ENCODE measurements at places on chromosomes 12 and 14.

DNA sequence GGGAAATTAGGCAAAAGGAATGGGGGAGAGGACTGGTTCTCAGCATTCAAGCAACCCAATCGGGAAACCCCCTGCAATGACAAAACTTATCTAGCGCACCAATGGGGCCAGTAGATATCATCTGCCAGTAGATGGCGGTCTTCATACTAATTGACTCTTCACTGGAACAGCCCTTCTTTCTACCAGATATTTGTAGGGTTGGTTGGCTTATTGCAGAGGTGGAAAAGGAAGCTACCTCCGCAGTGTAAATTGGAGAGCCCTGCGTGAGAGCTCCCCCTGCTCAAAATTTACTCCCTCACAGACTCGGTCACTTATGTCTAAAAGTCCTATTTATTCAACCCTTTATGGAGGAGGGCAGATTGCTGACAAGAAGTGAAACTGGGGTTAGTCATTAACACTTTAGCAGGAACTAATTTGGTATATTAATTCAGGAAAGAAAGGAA is 166.1 kb upstream of the CCND2 start:
- peak; percentile 33 for DNase-seq

DNA sequence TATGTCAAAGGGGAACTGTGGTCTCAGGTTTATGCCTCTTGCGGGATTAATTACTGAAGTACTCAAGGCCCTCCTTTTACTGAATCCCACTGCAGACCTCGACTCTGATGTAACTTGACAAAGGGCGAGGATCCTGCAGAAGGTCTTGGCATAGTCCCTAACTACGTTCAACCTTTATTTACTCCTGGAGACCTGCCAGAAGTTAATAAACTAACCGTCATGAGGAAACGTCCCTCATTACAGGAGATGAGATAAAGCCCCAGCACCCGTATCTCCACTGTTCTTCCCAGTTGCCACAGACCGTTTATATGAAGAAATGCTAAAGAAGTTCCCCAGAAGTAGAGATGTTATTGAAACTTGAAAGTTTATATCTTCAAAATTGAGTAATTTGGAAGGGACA is 190.9 kb downstream of the ETV6 start:
- no peak for DNase-seq

GRCh38 chr12:69252033-69252432 is 12.7 kb downstream of the CPSF6 start:
- DNase-seq = no peak

- DNase-seq = no peak
Observed at GRCh38 chr14:97074856-97075255, 277.7 kb downstream of the VRK1 start.

- DNase-seq = peak; percentile 25
Observed at GRCh38 chr14:60356906-60357550, 108.0 kb downstream of the PPM1A start.

DNA sequence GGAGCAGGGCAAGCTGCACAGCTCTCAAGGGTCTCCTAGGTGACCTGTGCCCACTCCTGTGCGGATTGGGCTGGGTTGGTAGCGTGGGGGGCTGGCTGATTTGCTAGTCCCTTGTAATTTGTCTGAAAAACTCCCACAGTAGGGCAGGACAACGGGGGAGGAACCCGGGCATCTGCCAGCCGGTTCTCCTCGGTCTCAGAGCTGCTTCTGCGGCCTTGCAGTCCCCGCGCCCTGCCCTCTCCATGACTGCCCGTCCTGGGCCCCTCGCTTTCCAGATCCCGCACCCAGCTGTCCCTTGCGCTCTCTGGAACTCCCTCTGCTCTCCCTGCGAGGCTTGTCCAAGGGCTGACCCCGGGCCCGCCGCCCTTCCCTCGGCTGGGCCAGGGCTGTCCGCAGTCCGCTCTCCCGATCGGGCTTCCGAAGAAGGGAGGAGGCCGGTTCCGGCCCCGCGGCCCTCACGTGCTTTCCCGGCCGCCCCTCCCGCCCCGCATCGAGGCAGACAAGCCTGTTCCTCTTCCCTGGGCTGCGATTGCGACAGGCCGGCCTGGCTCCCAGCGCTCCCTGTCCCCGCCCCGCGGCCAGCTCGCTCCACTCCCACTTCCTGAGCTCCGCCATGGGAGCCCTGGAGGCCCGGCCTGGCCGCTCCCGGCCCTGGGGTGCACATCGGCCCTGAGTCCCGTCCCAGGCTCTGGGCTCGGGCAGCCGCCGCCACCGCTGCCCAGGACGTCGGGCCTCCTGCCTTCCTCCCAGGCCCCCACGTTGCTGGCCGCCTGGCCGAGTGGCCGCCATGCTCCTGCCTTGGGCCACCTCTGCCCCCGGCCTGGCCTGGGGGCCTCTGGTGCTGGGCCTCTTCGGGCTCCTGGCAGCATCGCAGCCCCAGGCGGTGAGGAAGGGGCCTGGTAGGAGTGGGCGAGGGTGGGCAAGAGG is at the start of gene LTBR:
Gene LTBR (plus strand): TSS at position 591 of the 927 bp plus-strand sequence. CDS start 197 bp downstream, at position 788.
- peak; percentile 37 for DNase-seq

GRCh38 chr14:95545515-95546168 is 10.8 kb downstream of the GLRX5 start:
- no peak for DNase-seq

DNA sequence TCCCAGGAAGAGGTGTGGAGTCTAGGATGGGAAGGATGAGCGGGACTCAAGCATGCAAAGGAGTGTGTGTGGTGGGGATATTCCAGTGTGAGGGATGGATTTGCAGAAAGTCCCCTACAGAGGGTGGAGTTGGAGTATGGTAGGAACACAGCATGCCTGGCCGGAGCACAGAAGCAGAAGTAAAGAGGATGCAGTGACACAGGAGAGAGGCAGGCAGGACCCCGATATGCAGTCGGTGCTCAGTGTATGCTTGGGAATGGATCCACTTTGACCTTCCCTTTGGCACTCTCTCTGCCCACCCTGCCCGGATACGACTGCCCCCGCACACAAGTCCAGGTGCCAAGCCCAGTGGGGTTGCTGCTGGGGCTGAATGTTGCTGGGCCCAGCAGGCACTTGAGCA is 21.3 kb downstream of the WSCD2 start:
- peak; percentile 76 for DNase-seq

DNA sequence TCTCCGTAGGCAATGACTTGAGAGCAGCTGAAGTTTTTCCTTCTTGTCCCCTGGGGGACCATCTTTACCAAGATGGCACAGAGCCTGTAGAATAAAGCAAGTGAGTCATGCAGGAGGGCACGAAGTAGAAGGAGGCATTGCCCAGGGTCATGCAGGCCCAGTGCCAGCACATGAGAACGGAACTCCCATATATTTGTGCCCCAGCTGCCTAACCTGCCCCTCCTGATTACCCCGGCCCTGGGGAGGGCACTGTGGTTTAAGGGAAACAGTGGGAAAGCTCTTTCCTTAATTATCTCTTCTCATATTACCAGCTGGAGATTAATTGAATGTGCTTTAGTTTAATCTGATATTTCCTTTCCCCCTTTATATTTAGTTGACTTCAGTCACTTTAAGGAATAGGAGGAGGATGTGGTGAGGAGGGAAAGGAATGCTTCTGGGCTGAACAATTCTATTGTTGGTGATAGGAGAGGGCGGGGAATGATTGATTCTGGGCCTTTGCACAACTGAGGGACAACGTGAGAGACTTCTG is 51.9 kb downstream of the RASSF8 start:
- no peak for DNase-seq

DNA sequence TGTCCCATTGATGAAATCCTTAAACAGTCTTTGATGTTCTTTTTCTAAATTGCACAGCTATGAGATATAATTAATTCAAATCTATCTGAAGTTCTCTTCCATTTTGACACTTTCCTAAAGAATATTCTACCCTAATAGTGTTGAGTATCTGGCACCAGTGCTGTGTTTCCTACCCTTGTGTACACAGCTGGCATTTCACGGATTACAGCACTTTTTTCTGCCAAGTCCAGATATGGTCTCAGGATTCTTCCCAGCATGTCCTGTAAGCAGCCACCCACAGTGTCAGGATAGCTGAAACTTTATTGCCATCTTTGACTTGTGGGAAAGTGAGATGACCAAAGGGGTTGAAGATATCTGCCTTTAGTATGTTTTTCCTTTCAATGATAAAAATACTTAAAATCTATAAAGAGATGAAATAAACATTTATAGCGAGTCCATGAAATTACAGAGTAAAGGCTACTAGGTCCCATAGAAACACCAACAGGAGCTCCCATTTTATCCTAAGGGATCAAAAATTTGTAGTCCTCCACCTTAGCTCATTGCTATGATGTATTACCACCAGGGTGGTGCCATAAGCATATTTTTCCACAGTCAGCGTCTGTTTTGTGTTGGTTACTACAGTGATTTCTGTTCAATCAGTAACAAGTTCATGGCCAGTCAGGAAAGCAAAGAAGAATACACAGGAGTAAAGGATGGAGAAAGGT is 96.7 kb downstream of the TRHDE start:
- no peak for DNase-seq

Measured in G401 (cell line).